Cardiac septum (tissue), 1 donor: ENCODE measurements at places on chromosomes 3 and 15. TPM values are rescaled to one million over a fixed set of nuclear protein-coding genes. Genes with fewer than 3 reads are reported as not detected.

The PATL2 gene
- 1.00 TPM for total RNA-seq

DNA sequence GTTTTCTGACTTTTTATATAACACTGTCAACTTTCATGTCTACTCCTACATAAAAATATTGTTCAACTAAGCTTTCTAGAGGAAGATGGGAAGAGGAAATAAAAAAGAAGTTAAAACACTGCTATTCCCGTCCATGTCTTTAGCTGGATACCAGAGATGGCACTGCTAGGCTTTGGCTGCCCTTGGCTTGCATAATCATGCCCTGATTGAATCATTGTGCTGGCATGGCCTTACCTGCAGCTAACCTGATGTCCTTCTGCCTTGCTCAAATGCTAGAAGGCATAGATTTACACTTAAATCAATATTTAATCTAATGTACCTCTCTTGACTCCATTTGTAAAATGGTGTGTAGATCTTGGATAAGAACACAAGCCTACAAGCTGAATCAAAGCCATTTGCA, 539.7 kb upstream of the IL12A start:
- no peak for DNase-seq

GRCh38 chr15:40543631-40544294, 21.1 kb downstream of the CCDC32 start:
- no peak for DNase-seq

The RLBP1 gene
- not detected for total RNA-seq

The CX3CR1 gene
- 1.3 TPM for total RNA-seq

DNA sequence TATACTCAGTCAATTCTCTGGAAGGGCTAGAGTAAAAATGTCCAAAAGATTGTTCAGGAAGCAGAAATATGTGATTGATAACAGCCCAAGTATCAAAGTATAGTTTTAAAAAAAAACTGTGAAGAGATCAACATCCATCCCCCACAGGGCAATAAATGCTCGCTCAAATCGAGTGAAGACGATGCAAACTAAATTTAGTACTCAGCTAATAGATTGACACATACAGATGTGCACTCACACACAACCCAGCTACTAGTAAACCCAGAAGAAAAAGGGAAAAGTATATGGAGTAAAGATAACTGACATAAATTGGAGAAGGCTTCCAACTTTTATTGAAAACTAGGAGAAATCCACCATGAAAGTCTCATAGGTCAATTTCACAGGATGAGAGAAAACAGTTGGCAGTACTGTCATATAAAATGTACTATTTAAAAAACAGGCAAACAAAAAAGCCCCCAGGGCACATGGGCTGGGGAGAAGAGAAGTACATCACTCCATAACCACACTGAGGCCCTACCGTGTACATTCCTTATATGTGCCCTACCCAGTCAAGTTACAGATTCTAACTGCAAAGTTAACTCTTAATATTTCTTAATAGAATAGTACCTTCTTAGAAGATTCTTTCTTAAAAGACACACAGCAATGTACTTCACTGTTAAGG, 125.7 kb downstream of the TBL1XR1 start:
- DNase-seq = no peak

The RBP2 gene
- not detected for total RNA-seq

The SEMA7A gene
- 1.5 TPM for total RNA-seq

The ROBO1 gene
- total RNA-seq = 6.2 TPM

GRCh38 chr3:159112724-159113123, 310.9 kb downstream of the MFSD1 start:
- DNase-seq = no peak

DNA sequence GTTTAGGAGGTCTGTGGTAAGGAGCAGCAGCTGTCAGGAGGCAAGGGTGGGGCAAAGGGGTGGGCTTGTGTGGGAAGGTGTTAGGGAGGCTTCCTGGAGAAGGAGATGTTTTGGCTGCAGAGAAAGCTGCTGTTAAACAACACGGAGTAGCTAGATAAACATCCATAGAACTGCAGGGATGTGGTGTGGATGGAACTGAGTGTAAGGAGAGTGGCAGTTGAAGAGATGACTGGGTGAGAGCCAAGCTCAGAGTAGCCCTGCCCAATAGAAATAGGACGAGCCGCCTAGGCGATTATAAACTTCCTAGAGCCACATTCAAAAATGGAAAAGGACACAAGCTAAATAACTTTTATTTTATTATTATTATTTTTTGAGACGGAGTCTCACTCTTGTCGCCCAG, 19.9 kb downstream of the RPLP1 start:
- no peak for DNase-seq

DNA sequence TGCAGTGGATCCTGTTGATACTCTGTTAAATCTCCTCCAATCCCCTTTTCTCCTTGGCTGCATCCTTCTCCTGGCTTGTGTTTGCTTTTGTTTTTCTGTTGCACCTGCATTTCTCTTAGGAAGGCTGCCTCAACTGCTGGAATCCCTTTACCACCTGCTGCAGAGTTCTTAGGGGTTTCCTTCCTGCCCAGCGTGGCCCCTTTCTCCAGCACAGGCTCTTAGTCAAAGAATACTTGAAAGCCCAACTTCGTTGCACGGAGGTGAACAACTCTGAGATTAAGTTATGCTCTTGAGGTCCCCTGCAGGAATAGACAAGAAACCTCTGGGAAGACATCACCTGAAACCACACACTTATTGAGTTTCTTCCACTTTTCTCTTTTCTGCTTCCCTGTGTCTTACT, 121.6 kb upstream of the GRM7 start:
- no peak for DNase-seq

The ACSBG1 gene
- not detected for total RNA-seq

DNA sequence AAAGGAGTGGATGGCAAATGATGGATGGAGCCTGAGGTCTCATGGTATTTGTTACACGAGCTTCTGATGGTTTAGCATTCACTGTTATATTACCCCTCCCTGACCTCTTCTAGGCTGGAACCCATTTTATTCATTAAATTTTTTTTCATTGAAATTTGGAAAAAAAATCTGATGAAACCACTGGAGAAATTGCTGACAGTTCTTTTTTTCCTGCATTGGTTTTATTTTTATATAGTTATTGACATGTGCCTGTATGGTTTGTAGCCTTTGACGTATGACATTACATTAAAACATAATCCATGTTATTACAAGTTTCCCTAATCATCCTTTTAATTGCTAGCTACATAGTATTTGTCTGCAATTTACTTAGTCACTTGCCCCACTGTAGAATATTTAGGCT, 81.8 kb downstream of the CLDN11 start:
- no peak for DNase-seq

GRCh38 chr3:86793786-86794185, 197.2 kb downstream of the VGLL3 start:
- DNase-seq = no peak

- DNase-seq = no peak
Observed at GRCh38 chr15:92163641-92164040, 230.0 kb upstream of the ST8SIA2 start.
